Activated CD8-positive, alpha-beta memory T cell treated with anti-CD3 and anti-CD28 coated beads, Interleukin-2, amount 50 U/mL, for 48 hours (primary cell): ENCODE measurements at places on chromosomes 16 and 17.

GRCh38 chr17:42233994-42234393 is 39.7 kb upstream of the GHDC start:
- no peak for DNase-seq

- no peak for DNase-seq
These were observed 407.2 kb upstream of the CCL2 start for GRCh38 chr17:33847900-33848299.

- DNase-seq, result no peak
These were observed 70.5 kb downstream of the GAS7 start for GRCh38 chr17:10127819-10128425.

- no peak for DNase-seq
These were observed 9.4 kb downstream of the THRA start for GRCh38 chr17:40072040-40072734.

- DNase-seq, result no peak
These were observed 12.0 kb downstream of the ARL4D start for GRCh38 chr17:43410557-43411368.

DNA sequence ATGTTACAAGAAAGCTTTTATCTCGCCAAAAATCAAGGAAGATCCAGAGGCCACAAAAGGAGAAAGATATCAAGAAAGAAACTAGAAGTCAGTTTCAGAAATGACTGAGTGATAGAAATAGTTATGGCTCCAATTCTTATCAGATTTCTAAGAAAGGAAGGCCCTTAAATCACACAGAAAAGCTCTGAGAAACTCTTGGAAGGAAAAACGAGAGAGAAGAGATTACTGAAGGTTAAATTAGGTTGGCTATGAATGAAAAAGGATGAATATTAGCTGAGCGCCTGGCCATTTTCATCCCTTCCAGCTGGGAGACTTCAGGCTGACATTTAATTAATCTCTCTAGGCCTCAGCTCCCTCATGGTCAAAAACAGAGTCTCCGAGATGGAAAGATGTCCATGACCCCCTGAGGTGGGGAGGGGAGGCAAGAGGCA is 72.3 kb downstream of the CYTH1 start:
- no peak for DNase-seq

GRCh38 chr17:64529221-64529620 is 22.4 kb downstream of the CEP95 start:
- no peak for DNase-seq

GRCh38 chr16:72923757-72924156 is 124.2 kb downstream of the ZFHX3 start:
- DNase-seq, result no peak

- DNase-seq, result no peak
These were observed 408.6 kb downstream of the SOX9 start for GRCh38 chr17:72529386-72529785.
